ENCODE measurements at places on chromosomes 11 and 22. TPM values are rescaled to one million over a fixed set of nuclear protein-coding genes. Genes with fewer than 3 reads are reported as not detected.

Gene KDELR3
- 11.6 TPM for total RNA-seq

Gene OR51B4
- total RNA-seq, result not detected

Gene LRRN4CL
- total RNA-seq, result 0.13 TPM

Gene DDTL
- total RNA-seq, result not detected

Gene FGF19
- not detected for total RNA-seq

Gene SORL1
- 36.3 TPM for total RNA-seq

Gene RIMBP3B
- 0.54 TPM for total RNA-seq

Gene ZNF214
- 3.0 TPM for total RNA-seq

Gene BIK
- total RNA-seq, result 0.18 TPM

Gene TMEM134
- total RNA-seq, result 65.0 TPM

Gene PACSIN3
- 45.3 TPM for total RNA-seq

Gene DBX1
- not detected for total RNA-seq

Gene MYO18B
- total RNA-seq, result not detected

Gene NEFH
- total RNA-seq, result 0.08 TPM

Gene KRTAP5-11
- total RNA-seq, result not detected
